Hypothalamus (tissue), 51 donors: ENCODE measurements at places on chromosomes 4 and X.
A peak's percentile ranks its signal among the peaks of the same experiment; 100 is the strongest.

DNA sequence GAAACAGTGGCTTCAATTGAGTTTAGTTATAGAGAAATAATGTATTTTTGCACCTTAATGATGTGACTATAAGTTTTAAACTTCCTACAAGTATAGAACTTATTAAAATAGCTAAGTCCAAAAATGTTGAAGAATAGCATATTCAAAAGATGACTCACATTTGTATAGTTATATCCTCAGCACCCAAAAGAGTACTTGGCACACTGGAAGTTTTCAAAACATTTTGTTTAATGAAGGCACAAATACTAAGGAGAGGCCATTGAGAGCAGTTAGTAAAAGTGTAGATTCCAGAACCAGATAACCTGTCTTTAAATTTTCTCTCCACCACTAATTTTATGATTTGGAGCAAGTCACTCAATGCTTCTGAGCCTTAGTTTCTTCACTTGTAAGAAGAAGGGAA is 226.9 kb upstream of the MID1 start:
- no peak for DNase-seq

DNA sequence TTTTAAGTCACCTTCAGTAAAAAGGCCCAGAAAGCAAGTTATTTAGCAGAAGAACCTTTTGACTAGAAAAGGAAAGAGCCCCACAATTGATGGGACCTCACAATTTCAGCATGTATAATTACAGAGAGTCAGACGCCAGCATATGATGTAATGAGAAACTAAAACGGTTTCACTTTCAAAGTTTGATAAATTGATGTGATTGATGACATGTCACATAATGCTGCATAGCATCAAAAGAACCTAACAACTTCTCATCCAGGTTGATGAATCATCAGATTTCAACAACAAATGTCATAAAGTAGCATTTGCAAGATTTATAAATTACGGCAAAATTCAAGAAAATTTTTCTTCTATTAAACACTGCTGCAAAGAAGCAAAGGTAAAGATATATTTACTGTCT is 3.9 kb upstream of the GAR1 start:
- no peak for DNase-seq

DNA sequence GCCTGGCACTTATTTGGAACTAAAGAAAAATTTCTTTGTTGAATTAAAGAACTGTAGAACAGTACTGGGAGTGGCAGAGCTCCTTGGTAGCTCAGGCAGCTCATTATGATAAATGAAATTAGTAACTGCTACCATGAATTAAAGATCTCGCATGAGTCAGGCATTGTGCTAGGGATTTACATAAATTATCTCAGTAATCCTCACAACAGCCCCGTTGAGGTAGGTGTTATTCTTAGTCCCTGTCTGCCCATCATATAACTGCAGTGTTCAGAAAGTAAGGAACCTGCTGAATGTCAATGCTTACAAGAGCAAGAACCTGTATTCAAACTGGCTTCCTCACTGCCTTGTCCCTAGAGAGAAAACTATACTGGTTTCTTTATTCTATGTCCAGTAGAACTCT is 108.3 kb downstream of the NLGN4X start:
- no peak for DNase-seq

DNA sequence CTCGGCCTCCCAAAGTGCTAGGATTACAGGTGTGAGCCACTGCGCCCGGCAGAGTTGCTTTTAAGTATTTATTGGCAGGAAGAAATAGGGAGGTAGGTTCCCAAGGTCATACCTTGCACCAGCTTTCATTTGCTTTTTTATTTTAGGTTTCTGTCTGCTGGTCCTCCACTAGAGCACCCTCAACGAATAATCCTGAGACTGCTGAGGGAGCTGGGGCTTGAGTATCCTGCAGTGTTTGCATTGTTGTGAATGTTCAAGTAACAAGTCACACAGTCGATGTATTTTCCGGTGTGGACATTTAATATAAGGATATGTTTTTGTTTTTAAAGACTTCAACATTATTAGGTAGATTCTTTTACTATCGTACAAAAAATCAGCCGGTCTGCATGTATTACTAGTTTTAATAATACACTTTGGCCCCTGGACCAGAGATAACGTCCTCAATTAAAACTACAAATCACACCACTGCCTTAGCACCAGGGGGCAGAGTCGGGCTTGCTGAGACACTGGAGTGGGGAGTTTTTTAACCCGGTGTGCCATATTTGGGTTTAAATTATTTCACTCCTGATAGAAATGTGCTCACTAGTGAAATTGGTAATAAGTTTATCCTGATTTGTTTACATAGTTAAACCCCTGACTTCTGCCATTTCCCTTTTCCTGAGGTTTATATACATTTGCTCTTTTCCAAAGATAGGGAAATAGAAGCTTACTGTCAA is 11.6 kb downstream of the SMIM20 start:
- DNase-seq = peak; percentile 44

GRCh38 chr4:145909773-145910172 is 28.9 kb downstream of the ZNF827 start:
- no peak for DNase-seq

- no peak for DNase-seq
These were observed 158.8 kb downstream of the ADGRA3 start for GRCh38 chr4:22356987-22357596.

DNA sequence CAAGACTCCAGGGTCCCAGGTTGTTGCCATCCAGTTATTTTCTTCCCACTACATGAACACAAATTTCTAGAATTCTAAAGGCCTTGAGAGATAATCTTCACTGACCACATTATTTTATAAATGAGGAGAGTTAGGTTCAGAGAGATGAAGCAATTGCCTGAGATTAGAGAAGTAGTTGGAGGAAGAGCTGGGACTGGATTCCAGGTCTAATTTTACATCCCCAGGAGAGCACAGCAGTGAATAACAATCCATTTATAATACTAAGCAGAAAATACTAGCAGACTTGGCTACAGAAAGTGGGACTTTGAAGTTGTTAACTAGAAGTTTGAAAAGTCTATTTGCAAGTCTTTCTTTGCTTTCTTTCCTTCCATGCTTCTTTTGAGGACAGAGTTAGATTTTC is 231.3 kb upstream of the S100G start:
- no peak for DNase-seq

DNA sequence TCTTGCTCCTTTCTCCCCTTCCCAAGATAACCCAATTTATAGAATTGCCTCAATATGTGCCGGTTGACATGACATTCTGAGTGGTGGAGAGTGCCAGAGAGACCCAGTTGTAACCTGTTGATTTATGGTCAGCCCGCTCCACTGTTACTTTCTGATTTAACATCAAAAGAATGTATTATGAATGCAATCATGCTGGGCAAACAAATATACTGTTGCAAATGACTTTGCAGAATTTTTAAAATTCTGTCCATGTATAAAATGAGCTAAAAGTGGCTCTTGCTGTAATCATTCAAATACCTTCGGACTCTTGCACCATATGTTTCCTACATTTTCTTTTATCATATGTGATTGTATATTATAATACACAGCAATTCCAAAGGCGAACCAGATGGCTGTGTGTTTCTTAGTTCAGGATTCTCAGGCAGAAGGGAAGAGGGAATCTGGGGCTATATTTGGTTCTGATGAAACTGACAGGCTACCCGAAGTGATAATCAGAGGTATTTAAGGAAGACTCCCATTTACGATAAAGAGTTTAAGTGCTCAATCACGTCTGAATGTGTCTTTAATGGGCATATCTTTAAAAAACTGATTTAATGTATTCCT is 131.7 kb downstream of the CLCN4 start:
- no peak for DNase-seq

DNA sequence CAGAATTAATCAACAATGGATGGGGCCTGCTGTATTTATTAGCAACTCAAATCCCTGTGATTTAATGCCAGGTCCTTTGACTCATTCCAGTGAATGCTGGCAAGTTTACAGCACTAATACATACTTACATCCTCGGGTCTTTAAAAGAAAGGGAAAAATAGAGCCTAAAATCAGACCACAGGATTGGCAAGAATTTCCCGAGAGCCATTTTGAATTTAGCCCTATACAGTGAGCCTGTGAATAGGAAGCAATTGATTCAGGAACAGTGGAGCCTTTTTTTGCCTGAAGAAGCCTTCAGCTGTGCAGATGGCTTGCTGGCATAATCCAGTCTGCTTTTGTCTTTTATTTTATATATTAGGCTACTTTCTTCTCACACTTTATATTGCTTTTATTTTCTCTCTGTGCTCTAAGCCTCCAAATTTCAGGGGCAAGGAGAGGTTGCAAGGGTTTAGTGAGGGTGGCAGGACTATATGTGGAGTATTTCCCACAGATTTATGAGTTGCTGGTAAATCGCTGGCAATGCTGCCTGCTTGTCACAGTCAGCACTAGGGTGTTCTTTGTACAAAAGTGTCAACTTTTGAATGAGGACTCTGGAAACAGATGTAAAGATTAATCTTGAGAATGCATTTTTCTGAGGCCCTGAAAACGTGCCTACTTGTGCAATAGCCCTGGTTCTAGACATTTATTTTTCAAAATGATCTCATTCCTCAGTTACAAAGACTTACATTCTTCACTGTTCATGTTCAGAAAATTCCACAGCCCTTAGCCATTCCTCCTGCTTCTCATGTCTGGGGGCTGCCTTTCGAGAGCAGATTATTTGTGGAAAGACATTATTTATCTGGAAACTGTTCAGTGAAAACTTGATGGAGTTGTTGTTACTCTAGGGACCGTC is 303.5 kb downstream of the SPRY1 start:
- peak; percentile 4 for DNase-seq

GRCh38 chr4:108683479-108683878 is 33.1 kb downstream of the OSTC start:
- no peak for DNase-seq

GRCh38 chr4:113825272-113825671 is 63.7 kb upstream of the CAMK2D start:
- no peak for DNase-seq

DNA sequence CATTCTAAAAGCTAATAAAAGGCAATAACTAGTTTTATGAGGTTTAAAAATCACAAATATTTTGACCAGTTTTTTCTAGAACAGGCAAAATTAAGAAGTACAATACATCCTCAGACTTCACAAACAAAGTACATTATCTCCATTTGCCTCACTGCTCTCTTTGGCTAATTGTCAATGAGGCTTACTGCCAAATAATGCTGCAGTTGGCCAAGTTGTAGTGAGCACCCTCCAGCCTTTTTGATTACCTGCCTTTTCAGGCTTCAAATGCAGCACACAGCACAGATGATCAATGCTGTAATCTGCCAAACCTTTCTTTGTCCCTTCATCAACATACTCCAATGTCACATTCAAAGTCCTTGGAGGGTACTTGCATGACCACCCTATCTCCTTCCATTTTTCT is 605.2 kb downstream of the KLHL13 start:
- DNase-seq = no peak

GRCh38 chr4:27087306-27088045 is 226.8 kb downstream of the STIM2 start:
- DNase-seq = no peak

GRCh38 chr4:26061248-26061986 is 147.4 kb downstream of the SMIM20 start:
- no peak for DNase-seq

DNA sequence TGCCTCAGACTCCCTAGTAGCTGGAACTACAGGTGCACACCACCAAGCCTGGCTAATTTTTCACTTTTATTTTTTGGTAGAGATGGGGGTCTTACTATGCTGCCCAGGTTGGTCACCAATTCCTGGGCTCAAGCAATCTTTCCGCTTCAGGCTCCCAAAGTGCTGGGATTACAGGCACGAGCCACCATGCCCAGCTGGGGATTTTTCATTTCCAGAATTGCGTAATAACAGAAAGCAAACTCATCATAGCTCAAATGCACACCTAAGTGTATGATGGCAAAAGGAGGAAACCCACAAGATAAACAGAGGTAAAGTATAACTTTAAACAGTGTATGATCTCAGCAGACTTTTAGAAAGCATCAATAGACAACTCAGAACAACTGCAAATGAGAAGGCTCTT is 56.2 kb downstream of the TEX11 start:
- DNase-seq = no peak

- DNase-seq = no peak
These were observed 63.3 kb downstream of the MEPE start for GRCh38 chr4:87895964-87896621.

DNA sequence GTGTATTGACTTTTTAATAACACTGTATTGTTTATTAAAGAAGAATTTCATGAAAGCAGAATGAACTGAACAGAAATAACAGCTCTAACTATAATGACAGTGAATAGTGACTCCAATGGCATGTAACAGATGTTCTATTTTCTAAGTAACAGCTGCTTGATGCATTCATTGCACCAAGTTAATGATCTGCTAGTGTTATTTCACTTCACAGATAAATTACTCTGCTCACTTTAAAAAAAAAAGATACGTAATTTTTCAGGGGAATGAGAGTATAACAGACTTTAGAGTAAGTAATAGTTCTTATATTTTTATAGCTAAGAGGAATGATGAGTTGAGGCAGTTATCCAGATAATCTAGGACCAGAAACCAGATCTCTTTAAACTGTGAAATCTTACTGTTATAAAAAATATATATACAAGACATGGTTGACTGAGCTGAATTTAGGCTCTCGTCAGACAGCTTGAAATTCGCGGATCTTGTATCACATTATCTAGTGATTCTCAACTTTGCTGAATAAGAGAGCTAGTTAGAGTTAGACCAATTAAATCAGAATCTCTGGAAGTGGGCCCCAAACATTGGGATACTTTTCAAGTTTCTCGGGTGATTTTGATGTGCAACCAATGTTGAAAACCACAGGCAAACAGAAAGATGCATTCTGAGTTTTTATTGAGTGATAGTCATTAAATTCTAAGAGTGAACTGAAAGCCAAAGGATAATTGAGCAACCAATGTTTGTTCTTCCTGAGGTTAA is 840.7 kb downstream of the DMD start:
- no peak for DNase-seq

DNA sequence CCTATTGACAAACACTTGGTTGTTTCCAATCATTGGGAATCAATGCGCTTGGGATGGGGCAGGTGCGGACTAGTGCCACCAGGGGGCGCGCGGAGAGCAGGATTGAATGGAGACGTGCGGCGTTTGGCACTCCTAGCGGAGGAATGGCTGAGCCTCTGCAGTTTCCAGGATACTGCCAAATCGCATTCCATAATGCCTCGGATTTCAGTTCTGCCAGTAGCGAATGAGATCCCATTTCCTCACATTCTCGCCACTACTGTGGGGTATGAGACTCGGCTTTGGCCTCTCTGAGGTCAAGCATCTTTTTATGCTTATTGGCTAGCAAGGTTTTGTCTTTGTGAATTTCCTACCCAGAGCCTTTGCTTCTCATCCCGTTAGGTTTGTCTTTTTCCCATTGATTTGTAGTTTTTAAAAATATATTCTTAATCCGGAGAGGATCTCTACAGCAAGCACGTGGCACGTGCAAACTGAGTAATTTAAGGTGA is 28.7 kb downstream of the CLDN34 start:
- DNase-seq = peak; percentile 62
